ENCODE measurements at places on chromosomes 3 and 15.

GRCh38 chr3:8399686-8400085, 101.9 kb upstream of the LMCD1 start:
- DNase-seq, result no peak

- no peak for DNase-seq
These were observed 20.4 kb upstream of the AP3B2 start for GRCh38 chr15:82730022-82730530.

GRCh38 chr3:9785602-9786001, 6.7 kb downstream of the TADA3 start:
- DNase-seq, result no peak

GRCh38 chr15:37009288-37009687, 91.1 kb downstream of the MEIS2 start:
- DNase-seq, result no peak

- no peak for DNase-seq
These were observed 82.0 kb upstream of the LMOD3 start for GRCh38 chr3:69204315-69204957.

DNA sequence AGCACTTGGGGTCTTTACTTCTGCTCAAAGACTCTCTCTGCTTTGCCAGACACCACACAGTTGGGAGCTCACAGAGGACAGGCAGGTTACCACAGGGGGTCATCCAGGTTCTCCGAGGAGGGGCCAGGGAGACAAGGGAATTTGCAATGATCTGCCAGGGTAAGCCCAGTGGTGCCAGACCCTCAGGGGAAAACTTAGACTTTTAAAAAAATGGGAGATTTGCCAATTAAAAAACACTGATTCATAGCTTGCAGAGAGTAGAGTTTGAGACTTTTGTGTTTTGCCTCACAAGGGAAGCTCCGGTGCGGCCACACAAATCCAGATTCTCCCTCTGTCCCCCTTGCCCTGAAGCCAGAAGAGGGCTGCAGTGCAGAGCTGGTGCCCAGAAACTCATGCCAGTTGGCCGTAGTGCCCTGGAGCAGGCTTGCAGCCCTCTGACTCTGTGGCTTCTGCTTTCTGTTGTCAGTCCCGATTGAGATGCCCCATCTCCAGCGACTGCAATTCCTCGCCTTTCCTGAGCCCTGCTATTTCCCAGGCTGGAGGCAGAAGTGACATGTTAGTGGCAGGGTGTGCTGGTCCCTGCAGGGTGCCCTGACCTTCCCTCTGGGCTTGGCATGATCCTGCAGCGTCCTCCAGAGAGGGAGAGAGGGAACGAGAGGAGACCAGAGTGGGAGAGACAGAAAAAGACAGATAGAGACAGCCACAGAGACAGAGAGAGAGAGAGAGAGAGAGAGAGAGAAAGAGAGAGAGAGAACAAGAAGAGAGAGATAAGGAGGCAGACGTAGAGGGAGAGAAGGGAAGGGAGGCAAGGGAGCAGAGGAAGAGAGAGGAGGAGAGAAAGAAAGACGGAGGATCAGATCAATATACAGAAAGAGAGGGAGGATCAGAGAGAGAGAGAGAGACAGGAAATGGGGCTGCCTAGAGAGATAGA, 46.0 kb downstream of the RHCG start:
- DNase-seq, result no peak

- DNase-seq, result no peak
These were observed 64.3 kb downstream of the CMTM8 start for GRCh38 chr3:32302601-32303398.

GRCh38 chr3:151895478-151896241, 22.2 kb downstream of the SUCNR1 start:
- no peak for DNase-seq

DNA sequence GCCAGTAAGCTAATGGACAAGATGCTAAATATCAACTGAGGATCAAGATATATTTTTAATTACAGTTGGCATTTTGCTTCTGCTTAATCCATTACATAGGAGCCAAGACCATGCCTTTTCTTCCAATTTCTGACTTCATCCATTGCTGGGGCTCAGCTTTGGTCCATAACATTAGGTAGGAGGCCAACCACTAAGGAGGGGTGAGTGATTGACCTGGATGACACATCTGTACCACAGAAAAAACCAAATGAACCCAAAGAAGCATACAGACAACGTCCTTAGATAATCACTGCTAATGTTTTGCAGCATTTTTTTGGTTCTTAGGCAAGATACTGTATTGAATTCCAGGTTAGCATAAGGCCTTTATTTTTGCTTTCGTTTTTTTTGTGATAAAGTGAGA, 353.2 kb upstream of the KCNH8 start:
- no peak for DNase-seq

DNA sequence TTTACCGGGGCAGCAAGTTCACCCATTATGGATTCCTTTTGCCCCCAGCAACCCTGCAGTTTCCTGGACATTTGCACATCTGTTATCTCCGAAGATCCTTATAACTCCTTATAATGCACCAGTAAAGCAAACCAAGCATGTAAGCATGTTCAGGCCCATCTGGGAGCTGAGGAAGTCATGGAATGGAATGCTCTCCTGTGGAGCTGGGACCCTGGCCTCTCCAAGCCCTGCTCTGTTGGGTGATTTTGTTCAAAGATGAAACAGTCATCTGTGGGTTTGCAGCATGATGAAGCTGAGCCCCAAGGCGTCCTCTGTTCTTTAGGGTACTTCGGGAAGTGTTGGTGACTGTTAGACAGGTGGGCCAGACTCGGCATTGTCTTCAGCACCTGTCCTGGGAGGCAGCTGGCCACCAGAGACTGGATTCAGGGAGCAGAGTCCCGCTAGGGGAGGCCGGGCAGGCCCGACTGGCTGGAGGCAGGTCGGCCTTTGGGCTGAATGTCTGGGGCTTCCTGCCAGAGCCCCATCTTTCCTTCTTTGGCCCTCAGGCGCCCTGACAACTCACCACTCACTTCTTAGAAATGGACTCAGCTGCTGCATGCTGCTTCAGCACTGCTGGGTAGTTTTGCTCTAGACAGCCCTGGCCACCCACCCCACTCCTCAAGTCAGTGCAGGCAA, 3.9 kb downstream of the DNAH1 start:
- no peak for DNase-seq

DNA sequence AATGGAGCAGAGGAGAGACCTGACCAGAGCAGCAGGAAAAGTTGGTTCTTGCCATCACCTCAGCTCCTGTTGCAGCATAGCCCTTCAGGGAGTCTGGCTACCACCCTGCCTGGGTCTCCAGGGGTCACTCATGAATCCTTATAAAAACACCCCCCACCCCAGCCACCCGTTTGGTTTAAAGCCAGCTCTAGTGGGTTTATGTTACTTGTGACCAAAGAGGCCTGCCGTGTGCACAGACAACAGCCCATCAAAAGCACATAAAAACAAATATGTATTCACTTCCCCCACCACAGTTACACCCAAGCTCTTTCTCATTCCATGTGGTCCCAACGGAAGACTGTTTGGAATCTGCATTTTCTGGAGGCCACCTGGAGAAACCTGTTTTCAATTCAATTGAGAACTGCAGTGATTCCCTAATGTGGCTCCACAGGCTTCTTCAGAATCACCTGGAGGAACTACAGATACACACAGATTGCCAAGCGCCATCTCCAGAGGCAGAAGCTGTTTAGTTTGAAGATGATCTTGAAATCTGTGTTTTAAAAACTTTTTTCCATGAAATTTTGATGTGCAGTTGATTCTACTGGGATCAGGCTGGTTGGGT, 13.8 kb downstream of the FOXL2 start:
- no peak for DNase-seq

DNA sequence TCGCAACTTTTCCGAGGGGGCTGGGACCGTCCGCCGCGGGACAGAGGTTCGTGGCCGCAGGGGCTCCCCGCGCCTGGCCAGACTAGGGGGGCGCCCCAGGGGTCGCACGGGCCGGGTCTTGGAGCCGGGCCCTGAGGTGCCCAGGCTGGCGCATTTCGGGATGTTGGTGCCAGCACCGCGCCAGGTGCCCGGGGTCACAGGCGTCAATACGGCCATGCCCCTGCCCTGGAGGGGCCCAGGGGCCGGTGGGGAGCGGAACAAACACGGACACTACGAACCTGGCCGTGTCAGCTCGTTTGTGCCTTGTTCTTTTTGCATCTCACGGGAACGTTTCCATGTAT, 366 bp downstream of the TM6SF1 start:
- no peak for DNase-seq

- no peak for DNase-seq
These were observed 252.9 kb downstream of the SHQ1 start for GRCh38 chr3:72595376-72595775.

DNA sequence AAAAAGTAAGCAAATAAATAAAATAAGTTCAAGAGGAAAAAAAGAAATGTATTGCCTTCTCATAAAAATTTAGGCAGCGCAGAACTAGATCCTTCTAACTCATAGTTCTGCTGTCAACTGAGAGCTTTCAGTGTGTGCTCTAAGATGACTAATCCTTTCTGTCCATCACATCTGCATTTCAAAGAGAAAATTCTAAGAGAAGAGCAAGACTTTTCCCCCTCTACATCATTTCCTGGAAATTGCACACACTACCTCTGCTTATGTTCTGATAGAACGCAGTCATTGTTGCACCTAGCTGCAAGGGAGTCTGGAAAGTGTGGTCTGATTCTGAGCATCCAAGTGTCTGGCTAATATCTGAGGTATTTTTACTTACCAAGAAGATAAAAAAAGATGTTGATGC, 39.6 kb upstream of the SLCO3A1 start:
- no peak for DNase-seq

GRCh38 chr3:56131974-56132590, 336.2 kb downstream of the ERC2 start:
- DNase-seq, result peak; percentile 91

GRCh38 chr15:41281236-41281635, 50.2 kb downstream of the CHP1 start:
- peak; percentile 52 for DNase-seq

- no peak for DNase-seq
These were observed 156.0 kb downstream of the CACNA1D start for GRCh38 chr3:53650424-53650823.

DNA sequence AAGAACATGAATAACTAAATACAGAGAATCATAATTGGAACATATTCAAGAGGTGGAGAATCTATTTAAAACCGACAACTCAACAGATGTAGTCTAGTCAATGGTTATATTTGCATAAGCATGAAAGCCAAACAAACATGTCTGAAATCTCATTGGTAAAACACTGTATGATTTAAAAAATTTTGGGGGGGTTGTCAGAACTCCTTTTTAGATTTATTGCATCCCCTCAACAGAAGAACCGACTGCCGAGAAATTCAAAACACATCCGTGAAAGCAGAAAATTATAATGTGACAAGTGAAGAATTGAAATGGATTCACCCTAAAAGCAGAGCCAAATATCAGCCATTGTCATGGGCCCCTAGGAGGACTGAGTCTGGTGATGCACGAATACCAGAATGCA, 633.4 kb upstream of the KCNMB2 start:
- DNase-seq, result no peak

- peak; percentile 30 for DNase-seq
These were observed 80.9 kb downstream of the DHX36 start for GRCh38 chr3:154243353-154243752.

DNA sequence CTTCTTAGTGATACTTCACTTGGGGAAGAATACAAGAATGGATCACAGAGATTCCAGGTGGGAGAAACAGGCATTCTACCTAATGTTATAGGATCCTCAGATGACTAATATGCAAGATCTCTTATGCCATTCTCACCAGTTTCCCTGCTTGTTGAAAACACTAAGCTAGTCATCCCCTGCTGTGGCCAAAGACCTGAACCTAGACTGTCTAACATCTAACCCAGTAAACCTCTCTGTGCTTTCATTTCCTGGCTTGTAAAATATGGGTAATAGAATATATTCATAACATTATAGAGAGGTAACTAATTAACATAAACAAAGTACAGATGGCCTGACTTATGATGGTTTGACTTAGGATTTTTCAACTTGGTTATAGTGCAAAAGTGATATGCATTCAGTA, 776.3 kb downstream of the TUSC7 start:
- DNase-seq, result no peak
